ENCODE measurements at places on chromosomes 6 and 20. TPM values are rescaled to one million over a fixed set of nuclear protein-coding genes. Genes with fewer than 3 reads are reported as not detected.
A peak's percentile ranks its signal among the peaks of the same experiment; 100 is the strongest.

DNA sequence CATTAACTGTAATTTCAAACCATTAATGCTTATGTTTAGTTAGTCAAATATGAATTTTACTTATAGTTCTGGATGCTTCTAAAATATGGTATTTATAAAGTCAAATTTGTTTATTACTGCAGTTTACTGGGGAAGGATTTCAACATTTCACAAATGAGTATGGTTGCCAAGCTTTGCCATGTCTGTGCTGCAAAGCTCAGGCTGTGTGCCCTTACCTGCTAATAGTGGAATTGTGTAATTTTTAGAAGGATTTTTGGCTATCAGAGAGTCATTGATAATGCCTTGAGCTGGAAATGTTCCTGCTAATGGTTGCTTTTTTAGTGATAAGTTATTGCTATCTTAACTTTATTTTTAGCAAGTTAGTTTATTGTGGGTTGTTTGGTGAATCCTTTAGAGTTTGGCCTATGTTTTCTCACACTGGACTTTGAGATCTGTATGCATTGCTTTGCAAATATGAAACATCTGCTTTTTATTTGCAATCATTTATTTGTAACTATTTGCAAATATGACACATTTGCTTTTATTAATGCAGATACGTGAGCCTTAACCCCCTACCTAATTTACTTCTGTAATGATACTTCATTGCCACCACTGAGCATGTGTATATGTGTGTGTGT is 105.8 kb downstream of the CD109 start:
- DNase-seq, result no peak

- peak; percentile 99 for DNase-seq
Measured at GRCh38 chr6:33781131-33781975, 7.6 kb downstream of the LEMD2 start.

DNA sequence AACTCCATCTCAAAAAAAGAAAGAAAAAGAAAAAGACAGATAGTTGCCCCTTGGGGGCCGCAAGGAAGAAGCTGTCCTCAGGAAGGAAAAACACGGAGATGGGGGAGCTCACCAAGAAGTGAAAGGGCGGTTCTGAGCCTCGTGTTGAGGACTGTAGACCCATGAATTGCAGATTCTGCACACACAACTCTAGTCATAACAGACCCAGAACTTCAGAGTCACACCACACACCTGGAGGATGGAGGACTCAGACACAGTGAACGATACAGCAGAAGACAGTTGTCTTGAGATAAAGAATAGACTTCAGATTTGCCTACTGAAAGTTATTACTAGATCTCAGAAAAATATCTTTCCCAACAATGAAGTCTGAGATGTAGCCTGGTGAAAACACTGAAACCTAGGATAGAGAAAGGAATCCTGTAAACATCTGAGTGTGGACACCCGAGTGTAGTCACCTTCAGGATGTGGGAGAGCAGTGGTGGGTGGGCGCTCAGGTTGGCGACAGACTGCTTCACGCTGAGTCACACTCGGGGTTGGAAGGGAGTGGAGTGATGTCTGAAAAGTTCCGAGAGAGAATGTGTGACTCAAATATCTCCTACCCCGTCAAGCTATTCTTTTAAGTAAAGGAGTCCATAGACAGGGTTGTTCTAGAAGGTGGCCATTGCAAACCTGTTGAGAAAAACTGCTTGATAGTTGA is 88.1 kb downstream of the MAP3K4 start:
- peak; percentile 91 for DNase-seq

DNA sequence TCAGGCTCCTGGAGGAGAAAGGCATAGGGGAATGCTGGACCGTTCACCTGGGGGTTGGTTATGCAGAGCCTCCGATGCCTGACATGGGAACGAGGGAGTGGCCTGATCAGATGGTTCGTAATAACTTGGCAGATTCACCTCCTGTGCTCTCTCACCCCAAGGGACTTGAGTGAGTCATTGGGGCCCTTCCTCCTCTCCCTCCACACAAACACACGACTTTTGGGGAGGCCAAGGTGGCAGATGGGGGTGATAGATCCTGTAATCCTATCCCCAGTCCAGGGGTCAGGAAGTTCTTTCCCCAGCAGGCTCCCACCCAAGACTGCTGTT is 45.6 kb upstream of the ARFGEF2 start:
- peak; percentile 58 for DNase-seq

DNA sequence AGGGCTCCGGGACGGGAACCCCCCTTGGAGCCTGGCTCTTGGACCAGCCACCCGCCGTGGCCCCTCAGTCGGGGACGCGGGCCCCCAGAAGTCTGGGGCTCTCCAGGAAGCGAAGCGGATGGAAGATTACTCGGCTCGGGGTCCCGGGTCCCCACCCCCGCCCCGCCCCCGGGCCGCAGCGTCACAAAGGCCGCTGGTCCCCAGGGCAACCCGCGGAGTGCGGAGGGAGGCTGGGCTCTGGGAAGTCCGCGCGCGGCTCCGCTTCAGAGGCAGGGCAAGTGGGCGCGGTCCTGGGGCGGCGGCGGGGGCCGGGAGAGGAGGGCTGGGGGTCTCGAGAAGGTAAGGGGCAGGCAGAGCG is at the start of gene FNDC11:
Gene FNDC11, plus strand, starts transcription at position 227 of the 358 bp plus-strand sequence. CDS start 1,505 bp downstream, outside the sequence.
- DNase-seq, result no peak

DNA sequence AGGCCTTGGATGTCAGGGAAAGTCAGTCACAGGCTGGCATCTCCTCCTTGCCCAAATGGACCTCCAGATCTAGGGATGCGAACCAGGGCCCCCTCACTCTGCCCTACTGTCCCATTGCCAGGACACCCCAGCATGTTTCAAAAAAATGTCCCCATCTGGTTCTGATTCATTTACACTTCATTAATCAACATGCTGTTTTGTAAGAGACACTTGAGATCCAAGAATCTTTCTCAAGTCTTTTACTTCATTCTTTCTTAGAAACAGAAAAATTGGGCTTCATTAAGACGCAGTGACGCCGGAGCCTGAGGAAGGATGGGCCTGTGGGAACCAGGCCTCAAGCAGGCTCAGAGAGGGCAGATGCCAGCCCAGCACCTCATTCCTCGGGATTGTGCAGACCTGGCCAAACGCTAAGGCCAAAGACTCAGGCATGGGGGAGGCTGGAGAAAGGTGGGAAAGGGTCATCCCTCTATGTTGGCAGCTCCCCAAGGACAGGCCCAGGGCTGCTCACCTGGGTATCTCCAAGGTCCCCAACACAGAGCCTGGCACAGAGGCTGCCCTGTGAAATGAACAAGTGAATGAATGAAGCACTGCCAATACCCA is 3.8 kb downstream of the RSPO4 start:
- DNase-seq, result no peak

GRCh38 chr20:1900321-1900801 is 5.2 kb downstream of the SIRPA start:
- peak; percentile 77 for DNase-seq

DNA sequence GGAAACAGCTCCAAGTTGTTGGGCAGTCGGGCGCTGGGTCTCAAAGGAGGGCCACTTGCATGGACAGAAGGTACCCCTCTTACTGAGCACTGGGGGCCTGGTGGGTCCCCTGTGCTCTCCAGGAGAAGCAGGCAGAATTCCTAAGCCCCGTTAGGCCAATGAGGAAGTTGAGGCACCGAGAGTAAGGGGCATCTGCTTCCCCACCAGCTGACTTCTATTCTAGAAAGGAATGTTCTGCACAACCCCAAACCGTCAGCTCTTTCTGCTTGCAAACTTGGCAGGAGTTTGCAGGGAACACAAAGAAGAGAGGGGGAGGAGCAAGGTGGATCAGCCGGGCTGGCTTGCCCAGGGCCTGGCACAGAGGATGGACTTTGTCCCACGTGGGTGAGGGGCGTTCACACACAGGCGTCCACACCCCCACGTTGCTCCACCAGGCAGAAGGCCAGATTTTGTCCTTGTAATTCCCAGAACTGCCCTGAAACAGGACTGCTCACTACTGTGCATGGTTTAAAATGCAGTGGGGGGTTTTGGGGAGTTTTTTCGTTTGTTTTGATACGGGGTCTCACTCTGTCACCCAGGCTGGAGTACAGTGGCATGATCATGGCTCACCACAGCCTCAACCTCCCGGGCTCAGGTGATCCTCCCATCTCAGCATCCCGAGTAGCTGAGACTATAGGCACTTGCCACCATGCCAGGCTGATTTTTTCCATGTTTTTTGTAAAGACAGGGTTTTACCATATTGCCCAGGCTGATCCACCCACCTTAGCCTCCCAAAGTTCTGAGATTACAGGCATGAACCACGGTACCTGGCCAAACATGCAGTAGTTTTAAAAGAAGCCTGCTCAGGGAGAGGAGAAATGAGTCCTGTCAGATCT is 93.3 kb downstream of the SNX5 start:
- peak; percentile 90 for DNase-seq

- DNase-seq, result no peak
Measured at GRCh38 chr6:37273690-37274089, 15.7 kb upstream of the TMEM217 start.

Gene TMEM200A
- 33.1 TPM for total RNA-seq

Gene COL11A2
- total RNA-seq, result 0.02 TPM

- no peak for DNase-seq
Measured at GRCh38 chr6:34120953-34121675, 24.8 kb downstream of the GRM4 start.

DNA sequence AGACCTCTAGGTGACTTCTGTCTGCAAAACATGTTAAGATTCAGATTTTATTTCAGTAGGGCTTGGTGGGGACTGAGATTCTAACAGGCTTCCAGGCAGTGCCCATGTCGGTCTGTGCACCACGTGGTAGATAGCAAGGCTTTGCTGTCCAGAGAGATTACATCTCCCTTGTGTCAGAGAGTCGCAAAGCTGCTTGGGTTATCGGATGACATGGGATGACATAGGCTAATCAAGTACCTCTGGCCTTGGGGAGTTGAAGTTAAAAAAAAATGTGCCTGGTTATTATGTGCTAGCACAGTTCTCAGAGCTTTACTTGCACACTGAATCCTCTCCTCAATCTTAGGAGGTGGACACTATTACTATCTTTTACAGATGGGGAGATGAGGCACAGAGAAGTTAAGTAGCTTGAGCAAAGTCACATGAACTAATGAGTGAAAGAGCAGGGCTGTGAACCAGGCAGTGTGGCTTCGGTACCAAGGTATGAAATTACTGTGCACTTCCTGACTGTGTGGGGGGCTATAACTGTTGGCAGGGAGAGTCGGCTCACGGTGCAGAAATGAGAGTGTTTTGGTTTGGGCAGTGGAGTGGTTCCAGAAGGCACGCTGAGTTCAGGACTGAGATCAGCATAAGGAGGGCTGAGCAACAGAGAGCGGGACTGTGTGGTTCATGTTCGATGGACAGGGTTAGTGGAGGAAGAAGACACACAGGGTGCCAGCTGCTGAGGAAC is 41.1 kb downstream of the FARS2 start:
- DNase-seq, result no peak

- no peak for DNase-seq
Measured at GRCh38 chr20:45372646-45373352, 5.3 kb downstream of the TP53TG5 start.

Gene LINC00237
- total RNA-seq, result not detected

All from M059J (cell line).